Activated gamma-delta T cell treated with anti-CD3 and anti-CD28 coated beads, Interleukin-2, amount 50 U/mL, for 16 hours (primary cell): ENCODE measurements at places on chromosomes 4 and X.

DNA sequence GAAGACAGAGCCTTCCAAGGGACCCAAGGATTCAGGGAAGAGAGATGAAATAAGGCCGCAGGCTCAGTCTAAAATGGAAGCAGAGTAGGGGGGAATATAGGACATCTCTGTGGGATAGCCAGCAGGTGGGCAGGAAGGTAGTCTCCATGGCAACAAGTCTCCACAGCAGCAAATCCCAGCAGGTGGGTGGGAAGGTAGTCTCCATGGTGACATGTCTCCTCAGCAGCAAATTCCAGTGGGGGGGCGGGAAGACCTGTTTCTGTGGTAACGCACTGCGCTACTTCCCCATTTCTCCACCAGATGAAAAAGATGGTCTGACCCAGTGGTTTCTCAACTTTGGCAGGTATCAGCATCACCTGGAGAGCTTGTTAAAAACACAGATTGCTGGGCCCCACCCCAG lies 18.3 kb downstream of the NLGN3 start:
- no peak for DNase-seq

DNA sequence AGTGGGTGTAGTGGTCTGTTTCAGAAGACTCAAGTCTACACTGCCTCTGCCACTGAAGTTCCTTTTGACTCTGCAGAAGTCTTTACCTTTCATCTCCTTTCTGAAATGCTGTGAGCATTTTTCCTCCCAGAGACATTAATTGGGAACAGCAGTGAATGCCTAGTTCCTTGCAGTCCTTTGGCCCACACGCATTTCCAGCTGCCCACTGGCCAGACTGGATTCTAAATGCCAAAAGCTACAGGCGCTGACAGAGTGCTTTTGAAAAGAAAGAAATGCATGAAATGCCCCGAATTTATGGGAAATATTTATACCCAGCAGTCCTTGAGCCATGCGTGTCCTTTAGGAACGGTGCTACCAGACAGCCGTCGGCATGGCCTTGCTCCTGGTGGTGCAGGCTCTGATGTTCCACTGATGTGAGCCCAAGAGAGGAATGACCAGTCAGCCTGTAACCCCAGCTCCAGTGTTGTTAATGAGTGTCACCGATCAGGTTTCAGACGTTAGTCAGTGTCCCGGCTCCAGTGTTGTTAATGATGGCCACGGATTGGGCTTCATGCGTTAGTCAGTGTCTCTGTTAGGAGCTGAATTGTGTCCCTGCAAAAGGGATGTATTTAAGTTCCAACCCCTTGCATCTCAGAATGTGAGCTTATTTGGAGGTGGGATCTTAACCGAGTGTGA lies 132.6 kb downstream of the TBL1X start:
- no peak for DNase-seq

GRCh38 chrX:136185401-136186022 lies 38.2 kb downstream of the FHL1 start:
- no peak for DNase-seq

DNA sequence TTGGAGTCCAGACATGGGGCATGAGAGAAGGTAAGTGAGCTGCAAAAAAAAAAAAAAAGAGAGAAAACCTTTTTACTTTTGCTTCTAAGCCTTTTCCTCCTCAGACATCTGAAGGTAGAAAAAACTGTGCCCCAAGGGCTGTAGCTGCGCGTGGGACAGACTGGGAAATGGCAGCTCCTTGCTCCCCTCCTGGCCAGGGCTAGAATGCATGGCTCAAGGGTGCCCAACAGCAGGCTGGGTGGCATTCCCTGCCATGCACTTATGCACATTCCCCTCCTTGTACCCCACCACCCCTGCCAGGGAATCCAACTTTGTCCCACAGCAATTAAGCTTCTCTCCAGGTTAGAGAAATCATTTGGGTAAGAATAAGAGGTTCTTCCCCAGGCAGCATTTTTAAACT lies 421.2 kb downstream of the TRAM1L1 start:
- DNase-seq = no peak

DNA sequence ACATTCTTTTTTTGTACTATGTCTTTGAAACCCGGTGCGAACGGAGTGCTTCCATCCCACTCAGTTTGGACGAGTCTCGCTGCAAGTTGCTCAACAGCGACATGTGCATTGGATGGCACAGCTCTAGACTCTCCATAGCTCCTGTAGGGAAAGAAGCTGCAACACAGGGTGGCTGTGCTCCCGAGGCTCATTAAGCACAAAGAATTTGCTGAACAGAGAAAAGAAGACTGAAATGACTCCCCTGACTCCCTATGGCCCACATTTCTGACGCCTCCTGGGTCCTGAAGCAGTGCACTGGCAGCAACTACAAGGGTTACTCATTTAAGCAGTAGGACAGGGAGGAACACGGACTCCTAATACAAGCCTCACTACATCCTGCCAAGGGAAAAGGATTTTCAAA lies 127.4 kb downstream of the SH3RF1 start:
- DNase-seq = no peak

DNA sequence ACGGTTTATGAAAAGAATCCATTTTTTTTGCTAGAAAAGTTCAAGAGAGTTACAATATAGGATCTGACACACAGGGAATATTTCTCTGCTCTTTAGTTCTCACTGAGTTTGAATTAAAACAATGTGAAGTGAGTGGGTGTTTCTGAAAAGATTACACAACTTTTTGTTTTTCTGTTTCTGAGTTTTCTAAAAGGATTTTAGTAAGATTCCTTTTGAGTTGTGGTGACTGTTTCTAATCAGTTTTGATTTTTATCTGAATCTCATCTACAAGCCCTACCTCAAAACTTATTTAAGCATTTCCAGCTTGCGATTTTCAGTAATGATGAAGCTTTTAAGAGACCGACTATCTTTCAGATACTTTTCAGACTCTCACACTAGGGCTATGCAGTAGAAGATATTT lies 141.7 kb downstream of the GPAT3 start:
- DNase-seq = no peak

- DNase-seq = no peak
Observed at GRCh38 chrX:143664302-143664701, 28.4 kb upstream of the SLITRK4 start.

- no peak for DNase-seq
Observed at GRCh38 chr4:11791797-11792196, 363.1 kb upstream of the HS3ST1 start.

GRCh38 chr4:74366367-74366911 lies 1.5 kb downstream of the EREG start:
- no peak for DNase-seq

DNA sequence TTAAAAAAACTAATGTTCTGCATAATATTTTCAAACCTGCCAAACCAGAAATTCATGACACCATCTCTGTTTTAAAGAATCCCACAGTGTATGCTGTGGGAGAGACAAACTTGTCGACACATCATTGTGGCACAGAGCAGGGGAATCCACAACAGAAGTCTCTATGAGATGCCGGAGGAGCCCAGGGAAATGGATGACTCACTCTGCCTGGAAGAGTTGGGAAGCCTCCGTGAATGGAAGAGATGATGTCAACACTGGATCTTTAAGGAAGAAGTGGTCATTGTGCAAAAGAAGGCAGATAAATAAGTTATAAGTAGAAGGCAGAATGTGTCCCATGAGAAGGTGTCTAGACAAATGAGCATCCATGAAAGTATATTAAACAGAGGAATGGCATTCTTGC lies 595.1 kb downstream of the RAB28 start:
- DNase-seq = no peak

DNA sequence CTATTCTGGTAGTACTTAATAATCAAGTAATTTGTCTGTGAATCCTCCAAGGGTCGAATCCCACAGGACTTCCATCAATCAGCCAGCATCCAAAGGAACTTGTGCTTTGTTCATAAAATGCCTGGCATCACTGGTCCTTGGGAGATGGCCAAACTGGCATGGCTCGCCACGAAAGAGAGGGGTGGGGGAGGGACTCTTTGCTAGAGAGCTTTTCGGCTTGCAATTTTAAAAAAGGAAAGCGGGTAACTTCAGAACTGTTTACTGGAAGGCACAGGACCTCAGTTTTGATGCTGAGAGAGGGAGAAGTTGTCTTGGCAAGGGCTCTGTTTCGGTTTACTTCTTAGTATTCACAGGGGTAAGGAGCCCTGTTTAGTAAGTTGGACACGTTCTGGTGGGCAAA lies 79.4 kb upstream of the FHL1 start:
- DNase-seq = no peak

GRCh38 chr4:172962564-172963353 lies 205.9 kb upstream of the GALNT7 start:
- DNase-seq = no peak

GRCh38 chrX:1248331-1249061 lies 20.1 kb upstream of the CSF2RA start:
- DNase-seq = no peak

DNA sequence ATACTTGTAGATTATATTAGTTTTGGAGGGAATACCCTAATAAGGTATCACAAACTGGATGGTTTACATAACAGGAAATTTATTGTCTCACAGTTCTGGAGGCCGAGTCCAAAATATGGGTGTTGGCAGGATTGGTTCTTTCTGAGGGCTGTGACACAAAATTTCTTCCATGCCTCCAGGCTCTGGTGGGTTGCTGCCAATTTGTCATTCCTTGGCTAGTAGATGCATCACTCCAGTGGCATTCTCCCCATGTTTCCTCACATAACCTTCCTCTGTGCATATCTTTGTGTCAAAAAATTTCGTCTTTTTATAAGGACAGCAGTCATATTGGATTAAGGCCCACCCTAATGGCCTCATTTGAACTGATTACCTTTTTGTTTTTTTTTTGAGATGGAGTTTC lies 49.3 kb downstream of the APELA start:
- DNase-seq = no peak

DNA sequence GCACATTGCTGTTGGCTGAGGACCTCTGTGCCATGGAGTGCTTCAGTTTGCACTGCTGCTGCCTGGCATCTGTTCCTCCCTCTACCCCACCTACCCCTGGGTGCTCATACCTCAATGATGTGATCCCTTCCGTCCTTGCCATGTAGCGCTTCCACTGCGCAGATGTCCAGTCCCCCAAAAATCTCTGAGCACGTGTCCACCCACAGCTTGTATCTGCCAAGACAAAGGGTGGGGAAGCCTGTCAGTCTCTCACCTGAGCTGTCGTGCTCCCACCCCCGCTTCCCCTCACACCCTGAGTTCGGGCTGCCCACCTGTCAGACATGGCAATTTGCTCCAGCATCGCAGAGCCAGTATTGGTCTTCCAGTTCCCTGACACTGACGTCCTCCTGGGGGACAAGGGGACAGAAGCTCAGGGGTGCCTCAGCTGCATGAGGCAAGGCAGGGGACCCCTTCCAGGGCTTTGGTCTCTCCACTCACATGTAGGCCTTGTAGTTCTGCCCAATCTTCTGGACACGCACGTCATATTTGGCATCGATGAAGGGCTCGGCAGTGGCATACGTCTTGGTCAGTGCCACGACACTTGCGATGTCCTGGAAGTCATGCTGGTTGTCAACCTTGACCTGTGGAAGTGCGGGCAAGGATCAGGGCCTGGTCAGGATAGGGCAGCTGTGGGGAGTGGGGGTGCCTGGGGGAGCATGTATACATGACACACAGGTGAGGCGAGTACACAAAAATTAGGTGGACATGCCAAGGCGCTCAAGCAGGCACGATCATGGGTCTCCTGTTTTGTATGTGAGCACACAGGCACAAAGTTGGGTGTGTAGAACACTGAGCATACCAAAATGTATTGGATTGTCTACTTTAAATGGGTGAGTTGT lies 6.0 kb upstream of the TIMP1 start:
- no peak for DNase-seq
